ENCODE measurements at places on chromosomes 3 and 15.

GRCh38 chr3:146503461-146504202 lies 34.3 kb upstream of the PLSCR2 start:
- DNase-seq, result no peak

GRCh38 chr3:71530903-71531530 lies 52.5 kb downstream of the FOXP1 start:
- no peak for DNase-seq

DNA sequence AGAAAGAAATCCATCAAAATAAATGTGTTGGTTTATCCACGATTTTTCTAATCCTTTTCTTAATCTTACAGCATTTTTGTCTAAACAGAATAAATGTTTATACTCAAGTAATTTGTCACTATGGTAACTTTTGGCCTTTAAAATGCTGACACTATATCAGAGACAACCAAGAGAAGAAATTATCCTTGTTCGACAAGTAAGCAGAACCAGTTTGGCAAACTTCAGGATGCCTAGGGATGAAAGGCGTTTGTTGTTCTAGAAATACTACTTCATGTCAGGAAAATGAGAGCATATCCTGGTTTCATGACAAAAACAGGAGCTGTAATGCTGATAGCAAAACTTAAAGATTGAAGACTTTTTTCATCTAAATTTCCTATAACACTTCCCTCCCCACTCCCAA lies 308.0 kb upstream of the ATP11B start:
- no peak for DNase-seq

GRCh38 chr3:127157171-127157828 lies 35.6 kb upstream of the PRR23E start:
- DNase-seq, result no peak

GRCh38 chr15:58870451-58870850 lies 63.0 kb downstream of the SLTM start:
- no peak for DNase-seq

DNA sequence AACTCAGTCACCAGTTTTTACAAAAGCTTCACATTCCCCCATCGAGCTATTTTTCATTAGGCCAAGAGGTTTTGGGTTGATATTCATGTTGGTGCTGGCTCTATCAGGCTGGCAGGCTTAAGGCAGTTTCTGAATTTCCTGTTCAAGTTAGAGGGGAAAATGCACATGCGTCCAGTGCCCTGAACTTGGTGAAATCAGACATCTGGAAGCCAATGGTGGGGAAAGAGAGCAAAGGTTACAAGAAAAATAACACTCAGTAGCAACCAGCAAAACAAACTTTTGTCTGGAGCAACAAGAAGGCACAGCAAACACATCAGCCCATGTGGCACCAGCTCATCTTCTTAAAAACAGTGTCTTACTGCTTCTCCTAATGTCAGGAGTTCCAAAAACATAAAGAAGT lies 155.6 kb upstream of the TSC22D2 start:
- no peak for DNase-seq

DNA sequence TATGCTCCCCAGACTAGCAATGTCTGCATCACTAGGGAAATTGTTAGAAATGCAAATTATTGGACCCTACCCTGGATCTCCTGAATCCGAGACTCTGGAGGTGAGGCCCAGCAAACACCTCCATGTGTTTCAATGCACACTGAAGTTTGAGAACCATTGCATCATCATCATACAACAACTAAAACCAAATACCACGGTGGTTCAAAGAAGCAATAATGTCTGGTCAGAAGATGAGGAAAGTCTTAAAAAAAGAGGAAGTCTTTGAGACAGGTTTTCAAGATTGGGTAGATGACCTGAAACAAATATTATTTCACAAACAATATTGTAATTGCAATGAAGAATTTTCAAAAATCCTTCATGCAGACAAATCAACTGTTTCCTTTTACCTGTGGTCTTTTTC lies 60.3 kb upstream of the TRA2B start:
- no peak for DNase-seq

DNA sequence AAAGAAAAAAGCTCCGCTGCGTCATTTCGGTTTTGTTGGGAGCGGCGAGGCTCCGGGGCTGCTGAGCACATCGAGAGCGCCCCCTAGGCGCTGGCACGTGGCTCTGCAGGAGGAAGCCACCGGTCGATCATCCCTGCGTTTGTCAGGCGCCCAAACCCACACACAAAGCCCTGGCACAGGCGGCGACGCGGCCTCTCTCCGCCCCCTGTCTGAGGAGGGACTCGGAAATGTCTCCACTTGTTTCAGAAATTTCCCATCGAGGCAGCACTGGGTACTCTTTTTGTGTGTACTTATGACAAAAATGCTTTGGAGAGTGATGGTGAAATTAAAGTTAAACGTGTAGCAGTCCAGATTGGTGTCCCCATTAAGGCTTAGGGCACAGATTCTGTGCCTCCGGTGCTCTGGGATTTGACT lies 407.3 kb upstream of the ONECUT1 start:
- DNase-seq, result no peak

DNA sequence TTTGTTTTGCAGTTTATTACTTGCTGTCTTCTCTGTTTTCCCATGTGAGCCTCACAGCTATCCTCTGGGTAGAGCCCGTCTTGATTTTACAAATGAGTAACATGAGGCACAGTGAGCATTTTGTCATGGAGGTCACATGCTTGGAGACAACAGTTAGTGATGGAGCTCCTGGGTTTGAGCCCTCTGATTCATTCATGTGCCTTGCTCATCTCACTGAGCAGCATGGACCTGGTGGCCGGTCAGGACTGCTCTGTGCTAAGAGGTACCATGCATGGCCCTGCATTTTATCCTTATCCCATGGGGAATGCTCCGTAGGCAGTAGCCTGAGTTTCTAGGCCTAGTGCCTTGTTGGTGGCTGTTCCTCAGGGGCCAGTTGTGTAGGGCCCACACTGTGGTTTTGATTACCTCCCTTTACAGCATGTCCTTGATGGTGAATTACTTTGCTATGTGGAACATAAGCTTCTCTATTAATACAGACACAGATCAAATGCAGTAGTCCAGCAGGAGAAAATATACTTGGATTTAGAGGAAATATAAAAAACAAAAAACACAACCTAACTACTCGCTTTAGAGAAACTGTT lies 35.6 kb downstream of the MAP2K5 start:
- DNase-seq, result no peak

DNA sequence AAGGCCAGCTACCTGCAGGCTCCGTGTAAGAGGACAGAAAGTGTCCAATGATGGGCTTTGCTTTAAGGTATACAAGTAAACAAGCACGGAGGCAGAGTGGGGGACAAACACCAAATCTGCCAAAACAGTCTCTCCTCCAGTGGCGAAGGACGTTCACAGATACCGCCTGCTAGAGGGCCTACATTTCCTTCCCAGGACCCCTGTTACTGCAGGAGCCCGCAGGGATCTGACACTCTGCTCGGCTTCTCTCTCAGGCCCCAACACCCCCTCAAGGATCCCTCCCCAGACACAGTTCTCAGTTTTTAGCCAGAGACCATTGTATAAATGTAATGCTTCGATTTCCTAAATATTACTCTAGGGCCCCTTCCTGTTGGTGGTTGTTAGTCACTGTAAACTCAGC lies 46.0 kb upstream of the VGLL4 start:
- DNase-seq, result no peak

DNA sequence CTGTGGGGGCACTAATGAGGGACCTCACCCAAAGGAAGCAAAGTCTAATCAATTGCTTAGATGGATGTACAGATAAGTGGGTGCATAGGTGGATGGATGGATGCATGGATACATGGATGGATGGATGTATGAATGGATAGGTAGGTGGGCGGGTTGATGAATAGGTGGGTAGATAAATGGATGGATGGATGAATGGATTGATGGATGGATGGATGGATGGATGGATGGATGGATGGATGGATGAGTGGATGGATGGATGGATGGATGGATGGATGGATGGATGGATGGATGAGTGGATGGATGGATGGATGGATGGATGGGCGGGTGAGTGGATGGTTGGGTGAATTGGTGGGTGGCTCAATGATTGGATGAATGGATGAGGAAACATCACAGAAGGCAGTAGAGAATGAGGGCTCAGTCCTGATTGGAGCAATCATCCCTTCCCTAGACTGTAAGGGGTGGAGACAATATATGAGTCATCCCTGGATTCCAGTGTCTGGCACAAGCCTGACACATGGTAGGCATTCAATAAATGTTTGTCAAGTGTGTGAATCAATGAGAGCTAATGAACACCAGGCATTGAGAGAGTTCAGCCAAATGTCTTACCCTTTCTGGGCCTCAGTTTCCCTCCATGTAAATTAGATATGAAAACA lies 40.4 kb upstream of the PXYLP1 start:
- DNase-seq, result no peak

GRCh38 chr3:119314821-119315220 lies 20.6 kb downstream of the ARHGAP31 start:
- DNase-seq, result no peak

All from activated naive CD4-positive, alpha-beta T cell (primary cell).